ENCODE measurements at places on chromosomes 4 and X. TPM values are rescaled to one million over a fixed set of nuclear protein-coding genes. Genes with fewer than 3 reads are reported as not detected.

GRCh38 chr4:112647785-112648184, 10.8 kb downstream of the LARP7 start:
- H3K27me3 ChIP-seq = no peaks in the 10 kb centered on the region
- H3K27ac ChIP-seq = no peak overlapping the region
- no peak overlapping the region for H3K4me3 ChIP-seq
- H3K36me3 ChIP-seq = peaks cover 5% of the 10 kb centered on the region

- peak overlapping the region; percentile 96 for H3K27ac ChIP-seq
- H3K4me3 ChIP-seq = no peak overlapping the region
- peaks cover 15% of the 10 kb centered on the region for H3K4me1 ChIP-seq
Measured at GRCh38 chr4:77564231-77564630, 41.4 kb upstream of the CXCL13 start.

GRCh38 chrX:7163146-7163677, 15.3 kb upstream of the PUDP start:
- H3K36me3 ChIP-seq = no peaks in the 10 kb centered on the region
- H3K27me3 ChIP-seq = no peaks in the 10 kb centered on the region
- H3K4me1 ChIP-seq = no peaks in the 10 kb centered on the region
- no peak for DNase-seq

- no peak overlapping the region for H3K4me3 ChIP-seq
- H3K36me3 ChIP-seq = no peaks in the 10 kb centered on the region
- H3K27me3 ChIP-seq = no peaks in the 10 kb centered on the region
- peaks cover 5% of the 10 kb centered on the region for H3K4me1 ChIP-seq
Measured at GRCh38 chr4:41124916-41125548, 89.3 kb downstream of the APBB2 start.

DNA sequence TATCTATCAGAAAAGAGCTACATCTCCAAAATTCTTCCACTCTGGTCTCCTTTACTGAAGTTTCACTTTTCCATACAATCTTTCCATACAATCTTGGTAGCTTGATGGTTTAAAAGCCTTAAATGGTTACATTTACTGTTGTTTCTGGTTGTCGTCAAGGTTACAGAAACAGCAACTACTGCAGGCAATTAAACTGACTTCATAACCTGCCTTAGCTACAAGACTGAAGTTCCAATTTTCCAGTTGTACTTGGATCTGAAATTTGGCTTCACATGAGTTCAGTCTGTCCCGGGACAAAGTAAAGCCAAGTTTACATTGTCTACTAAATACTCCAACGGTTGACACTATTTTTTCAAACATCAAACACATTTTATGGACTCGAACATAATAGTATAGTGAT, 326.4 kb downstream of the ANKRD50 start:
- H3K27me3 ChIP-seq = no peaks in the 10 kb centered on the region
- no peak overlapping the region for H3K27ac ChIP-seq
- no peak overlapping the region for H3K4me3 ChIP-seq
- no peak for DNase-seq

The PTCHD1 gene
- total RNA-seq = 1.6 TPM

The SRPX gene
- 8.6 TPM for total RNA-seq

The ZNF182 gene
- total RNA-seq = 6.5 TPM

Data from prostate gland (tissue), 2 donors.